ENCODE measurements at places on chromosomes 2 and 18.

GRCh38 chr2:95231723-95232122 lies 24.4 kb downstream of the ZNF892 start:
- peak; percentile 77 for DNase-seq

DNA sequence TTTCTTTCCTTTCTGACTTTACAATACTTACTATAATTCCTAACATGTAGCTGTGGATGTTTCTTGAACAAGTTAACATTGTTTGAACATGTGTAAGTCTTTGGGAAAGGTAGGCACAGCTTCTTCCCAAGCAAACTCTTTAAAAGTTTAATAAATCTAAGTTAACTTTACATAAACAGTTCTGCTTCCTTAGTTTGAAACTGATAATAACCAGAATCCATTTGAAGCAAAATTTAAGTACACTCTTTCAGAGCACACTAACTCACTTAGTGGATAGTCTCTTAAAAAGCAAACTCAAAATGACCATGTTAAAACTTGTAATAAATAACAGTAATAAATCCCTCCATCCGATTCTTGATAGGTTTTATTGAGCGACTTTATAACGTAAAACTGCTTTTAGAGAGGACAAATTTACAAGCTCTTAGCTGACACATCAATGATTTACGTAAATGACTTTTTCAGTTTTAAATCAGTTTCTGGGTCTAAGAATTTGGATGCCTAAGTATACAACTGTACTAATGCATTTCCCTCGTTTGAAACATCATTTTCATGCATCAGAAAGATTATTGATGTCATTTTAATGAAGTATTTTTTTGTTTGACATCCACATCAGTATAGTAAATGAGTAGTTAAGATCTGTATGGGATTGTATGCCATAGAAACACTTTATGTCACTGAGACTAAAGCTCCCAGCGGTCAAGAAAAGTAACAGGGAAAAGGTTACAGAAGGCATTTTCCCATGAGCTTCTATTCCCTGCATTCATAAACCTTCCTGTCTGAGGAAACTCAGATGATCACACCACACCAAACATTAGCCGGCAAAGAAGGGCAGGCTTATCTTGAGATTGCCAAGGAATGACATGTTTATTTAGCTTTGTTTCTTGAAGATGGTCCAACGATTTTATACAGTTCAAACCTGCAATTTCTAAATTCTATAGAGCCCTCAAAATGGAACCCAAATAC lies 67.5 kb downstream of the PDE1A start:
- DNase-seq = no peak

DNA sequence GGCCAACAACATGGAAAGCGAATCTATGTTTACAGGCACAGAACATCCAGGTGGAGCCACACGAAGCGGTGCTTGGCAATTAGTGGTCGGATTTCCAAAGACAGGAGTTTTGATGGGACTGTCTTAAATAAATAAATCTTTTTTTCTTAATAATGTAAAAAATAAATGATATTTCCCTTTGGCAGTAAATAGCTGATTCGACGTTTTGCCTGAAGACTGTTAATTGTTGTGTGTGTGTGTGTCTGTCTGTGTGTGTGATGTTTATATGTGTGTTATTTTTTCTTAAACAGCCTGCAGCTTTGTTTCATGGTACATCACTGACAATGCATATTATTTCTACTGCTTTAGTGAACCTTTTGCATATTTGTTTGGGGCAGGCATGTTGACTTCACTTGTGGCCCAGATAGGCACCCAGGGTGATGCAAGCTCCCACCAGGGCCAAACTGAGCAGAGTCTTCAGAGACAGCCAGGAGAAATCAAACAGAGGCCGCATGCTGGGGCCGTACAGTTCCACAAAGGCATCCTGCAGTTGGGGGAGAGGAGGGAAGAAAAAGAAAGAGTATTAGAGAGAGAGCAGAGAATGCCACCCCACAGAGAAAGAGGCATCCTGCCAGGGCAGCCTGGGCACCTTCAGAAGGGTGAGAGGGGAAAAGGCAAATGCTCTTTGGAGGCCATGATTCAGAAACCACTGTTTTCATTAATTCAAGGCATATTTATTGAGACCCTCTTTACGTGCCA lies 191.2 kb downstream of the BCL2 start:
- no peak for DNase-seq

GRCh38 chr2:69997015-69997830 lies 35.8 kb upstream of the ASPRV1 start:
- peak; percentile 71 for DNase-seq

GRCh38 chr18:55287149-55287806 lies 300.7 kb downstream of the TCF4 start:
- no peak for DNase-seq

DNA sequence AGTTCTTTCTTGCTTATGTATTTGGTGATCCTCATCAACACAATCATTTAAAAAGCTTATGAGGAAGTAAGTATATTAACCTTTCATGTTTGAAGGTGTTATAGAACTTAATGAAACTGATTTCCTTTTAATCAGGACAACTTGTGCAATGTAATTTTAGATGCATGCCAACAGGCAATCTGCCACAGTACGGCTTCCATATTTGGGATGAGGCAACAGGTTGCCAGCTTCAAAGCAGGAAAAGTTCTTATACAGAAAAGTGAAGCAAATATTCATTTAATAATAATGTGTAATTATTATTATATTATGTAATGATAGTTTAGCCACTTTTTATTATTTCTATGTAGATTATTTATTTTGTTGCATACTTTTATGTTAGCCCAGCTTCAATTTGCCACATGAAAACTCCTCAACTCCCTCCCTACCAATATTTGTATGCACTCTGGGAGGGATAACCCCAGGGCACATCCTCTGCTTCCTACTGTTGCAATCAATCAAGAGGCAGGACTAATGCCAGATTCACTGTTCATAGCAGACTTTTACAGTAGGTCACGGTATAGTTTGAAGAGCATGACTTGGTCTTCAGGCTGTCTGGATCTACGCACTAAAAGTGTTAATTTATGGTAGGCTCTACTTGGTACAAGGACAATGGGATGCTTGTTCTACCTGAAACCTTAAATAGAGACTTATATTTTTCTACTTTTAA lies 277.2 kb downstream of the AGPS start:
- no peak for DNase-seq

GRCh38 chr2:105287692-105288091 lies 41.8 kb downstream of the TGFBRAP1 start:
- peak; percentile 48 for DNase-seq

- no peak for DNase-seq
These were observed 2.3 kb downstream of the RAB11FIP5 start for GRCh38 chr2:73110168-73111072.

- DNase-seq = no peak
These were observed 20.0 kb downstream of the DUSP11 start for GRCh38 chr2:73759904-73760303.

DNA sequence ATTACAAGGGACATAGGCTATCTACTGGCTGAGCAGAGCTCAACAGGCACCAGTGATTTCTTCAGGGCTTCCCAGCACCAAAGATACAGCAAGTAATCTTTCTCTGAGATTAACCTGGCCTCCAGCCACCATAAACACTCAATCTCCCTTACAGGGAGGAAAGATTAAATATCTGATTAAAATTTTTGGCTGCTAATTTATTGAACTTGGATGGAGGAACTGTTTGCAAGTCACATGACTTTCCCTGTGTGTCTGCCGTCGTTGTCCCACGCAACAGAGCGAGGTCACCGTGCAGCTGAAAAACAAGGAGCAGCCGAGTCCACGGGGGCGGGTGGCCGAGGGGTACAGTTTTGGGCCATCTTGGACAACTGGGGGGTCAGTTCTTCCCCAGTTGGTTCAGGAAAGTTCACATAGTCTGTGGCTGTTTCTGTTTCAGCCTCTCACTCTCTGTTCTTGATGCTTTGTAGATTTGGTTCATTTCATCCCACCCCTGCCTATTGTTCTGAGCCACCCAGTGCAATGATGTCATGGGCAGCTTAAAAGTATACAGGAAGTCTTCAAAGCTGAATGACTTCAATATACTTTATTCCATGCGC lies 186.8 kb upstream of the CTAGE1 start:
- DNase-seq = no peak
